Activated CD8-positive, alpha-beta memory T cell treated with anti-CD3 and anti-CD28 coated beads, Interleukin-2, amount 50 U/mL, for 4 hours (primary cell): ENCODE measurements at places on chromosomes 3 and 15.

- no peak for DNase-seq
Measured at GRCh38 chr15:66100761-66101160, 152.8 kb downstream of the MEGF11 start.

- no peak for DNase-seq
Measured at GRCh38 chr15:38642689-38643270, 78.2 kb upstream of the RASGRP1 start.

GRCh38 chr3:111610612-111611054, 15.5 kb upstream of the ZBED2 start:
- DNase-seq, result no peak

- no peak for DNase-seq
Measured at GRCh38 chr3:66518126-66518525, 17.3 kb upstream of the LRIG1 start.

- DNase-seq, result no peak
Measured at GRCh38 chr3:52195823-52196331, 2.1 kb upstream of the ALAS1 start.

DNA sequence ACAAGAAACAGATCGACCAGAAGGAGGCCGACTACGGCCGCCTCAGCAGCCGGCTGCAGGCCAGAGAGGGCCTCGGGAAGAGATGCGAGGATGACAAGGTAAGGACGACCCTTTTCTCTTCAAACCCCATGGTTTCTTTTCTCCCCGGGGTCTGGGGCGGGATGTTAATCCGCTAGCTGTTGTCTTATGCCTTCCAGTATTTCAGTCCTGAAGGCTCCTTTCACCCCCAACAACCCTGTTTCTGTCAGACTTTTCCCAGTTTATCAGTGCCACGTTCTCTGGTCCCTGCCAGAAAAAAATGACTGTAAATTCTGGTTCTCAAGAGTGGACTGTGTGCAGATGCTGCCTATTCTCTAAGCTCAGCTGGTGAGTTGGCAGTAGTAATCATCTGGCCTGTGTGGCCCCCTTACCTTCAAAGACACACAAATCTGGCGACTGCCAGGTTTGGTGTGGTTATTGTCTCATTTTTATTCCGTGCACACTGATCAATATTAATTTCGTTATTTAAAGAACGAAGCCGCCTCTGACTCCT, 806 bp downstream of the GOLM2 start:
- DNase-seq, result no peak

GRCh38 chr3:25510797-25511196, 82.7 kb downstream of the RARB start:
- DNase-seq, result no peak

DNA sequence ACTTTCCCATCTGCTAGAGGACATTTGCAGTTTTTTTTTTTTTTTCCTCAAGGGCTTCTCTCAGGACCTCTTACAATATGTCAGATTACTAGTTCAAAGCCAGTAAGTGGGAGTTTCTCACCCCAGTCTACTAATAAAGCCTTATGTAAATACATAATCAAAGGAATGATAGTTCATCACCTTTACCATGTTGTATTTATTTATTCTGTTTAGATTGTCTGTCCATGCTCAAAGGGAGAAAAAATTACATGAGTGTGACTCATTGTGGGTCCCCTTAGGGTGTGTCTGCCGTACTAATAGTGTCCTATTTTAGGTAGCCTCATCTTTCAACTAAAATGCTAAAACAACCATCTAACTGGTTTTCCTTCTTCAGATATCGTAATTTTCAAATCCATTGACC, 917.6 kb downstream of the EPHA3 start:
- no peak for DNase-seq

DNA sequence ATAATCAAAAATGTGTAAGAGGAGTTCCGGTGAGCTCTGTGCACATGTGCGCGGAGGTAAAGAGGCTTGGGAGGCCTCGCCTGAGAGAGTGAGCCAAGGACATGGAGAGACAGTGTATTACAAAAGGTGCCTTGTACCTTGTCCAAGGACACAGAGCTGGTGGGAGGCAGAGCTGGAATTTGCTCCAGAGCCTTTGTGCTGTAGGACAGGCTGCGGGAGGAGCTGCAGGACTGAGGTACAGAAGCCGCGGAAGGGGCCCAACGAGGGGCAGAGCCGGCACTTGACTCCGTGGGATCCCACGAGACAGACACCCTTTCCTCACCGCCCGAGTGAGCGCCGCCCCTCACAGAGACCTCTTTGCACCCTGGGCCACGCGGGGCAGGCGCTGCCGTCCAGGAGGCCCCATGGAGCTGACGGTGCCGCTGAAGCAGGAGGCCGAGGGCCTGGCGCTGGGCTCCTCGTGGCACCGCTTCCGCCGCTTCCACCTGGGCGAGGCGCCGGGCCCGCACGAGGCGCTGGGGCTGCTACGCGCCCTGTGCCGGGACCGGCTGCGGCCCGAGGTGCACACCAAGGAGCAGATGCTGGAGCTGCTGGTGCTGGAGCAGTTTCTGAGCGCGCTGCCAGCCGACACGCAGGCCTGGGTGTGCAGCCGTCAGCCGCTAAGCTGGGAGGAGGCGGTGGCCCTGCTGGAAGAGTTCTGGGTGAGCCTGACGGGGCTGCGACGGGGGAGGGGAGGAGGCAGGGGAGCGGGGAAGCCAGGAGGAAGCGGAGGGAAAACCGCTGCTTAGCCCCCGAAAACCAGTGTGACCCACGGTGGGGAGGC, 68.7 kb downstream of the SLTM start:
- DNase-seq, result no peak

DNA sequence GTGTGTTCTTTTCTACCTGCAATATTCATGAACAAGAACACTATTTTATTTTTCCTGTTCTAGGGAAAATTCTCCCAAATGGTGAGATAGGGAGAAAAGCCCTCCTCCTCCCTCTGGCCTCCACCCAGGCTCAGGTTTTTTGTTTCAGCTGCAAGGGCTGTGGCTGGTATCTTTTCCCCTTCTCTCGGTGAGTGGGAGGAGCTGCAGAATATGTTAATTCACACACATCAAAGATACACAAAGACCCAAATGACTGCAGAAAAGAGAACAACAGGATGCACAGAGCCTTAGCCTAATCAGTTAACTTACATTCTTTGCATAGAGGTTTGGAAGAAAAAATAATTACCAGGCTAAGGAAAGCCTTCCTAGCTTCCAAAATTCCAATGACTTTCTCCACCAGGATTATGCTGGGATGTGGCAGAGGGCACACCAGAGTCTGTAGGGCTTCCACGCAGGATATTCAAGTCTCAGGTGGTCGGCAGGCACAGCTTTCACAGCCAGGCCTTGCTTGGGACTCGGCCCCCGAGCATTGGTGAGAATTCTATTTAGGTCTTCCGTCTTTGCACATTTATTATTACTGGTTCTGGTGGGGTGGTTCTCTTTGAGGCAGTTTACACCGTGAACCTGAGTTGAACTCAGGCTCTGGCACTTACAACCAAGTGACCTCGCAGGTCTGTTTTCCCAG, 64.9 kb downstream of the ABHD5 start:
- no peak for DNase-seq

GRCh38 chr3:59388555-59389270, 338.9 kb upstream of the CFAP20DC start:
- DNase-seq, result no peak

DNA sequence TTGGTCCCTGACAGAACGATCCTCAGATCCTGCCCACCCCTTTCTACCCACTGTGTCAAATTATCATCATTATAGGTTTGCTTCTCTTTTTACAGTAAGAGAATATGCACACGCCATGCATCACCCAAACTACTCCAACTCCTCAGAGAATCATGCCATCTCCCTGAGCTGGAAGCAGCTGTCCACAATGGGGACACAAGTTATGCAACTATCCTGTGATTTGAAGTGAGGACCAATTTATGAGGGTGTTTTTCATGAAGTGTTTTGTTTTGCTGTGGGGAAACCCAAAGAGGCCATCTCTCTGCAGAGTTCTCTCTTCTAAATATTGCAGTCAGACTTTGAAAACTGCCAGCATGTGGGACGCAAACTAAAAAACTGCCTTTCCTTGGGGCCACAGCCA, 35.8 kb upstream of the TNFSF10 start:
- DNase-seq, result no peak
